ENCODE measurements at places on chromosomes 16 and 17.

DNA sequence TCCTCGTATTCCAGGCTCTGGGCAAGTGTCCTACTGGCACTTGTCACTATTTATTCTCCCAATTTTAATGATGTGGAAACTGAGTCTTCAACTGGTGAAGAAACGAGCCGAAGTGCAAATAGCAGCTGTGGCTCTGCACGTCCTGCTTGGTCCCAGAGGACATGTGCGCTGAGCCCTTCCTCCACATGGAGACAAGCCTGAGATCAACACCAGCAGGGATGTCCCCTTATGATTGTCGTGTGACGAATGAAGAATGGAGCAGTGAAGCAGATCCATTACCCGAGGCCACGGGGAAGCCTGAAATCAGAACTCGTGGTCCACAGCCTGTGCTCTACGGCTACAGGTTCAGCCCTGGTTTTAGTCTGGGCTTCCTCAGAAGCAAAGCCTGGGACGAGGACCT, 61.0 kb downstream of the FOXL1 start:
- DNase-seq = no peak

GRCh38 chr17:29608986-29609385, 13.7 kb downstream of the CORO6 start:
- no peak for DNase-seq

DNA sequence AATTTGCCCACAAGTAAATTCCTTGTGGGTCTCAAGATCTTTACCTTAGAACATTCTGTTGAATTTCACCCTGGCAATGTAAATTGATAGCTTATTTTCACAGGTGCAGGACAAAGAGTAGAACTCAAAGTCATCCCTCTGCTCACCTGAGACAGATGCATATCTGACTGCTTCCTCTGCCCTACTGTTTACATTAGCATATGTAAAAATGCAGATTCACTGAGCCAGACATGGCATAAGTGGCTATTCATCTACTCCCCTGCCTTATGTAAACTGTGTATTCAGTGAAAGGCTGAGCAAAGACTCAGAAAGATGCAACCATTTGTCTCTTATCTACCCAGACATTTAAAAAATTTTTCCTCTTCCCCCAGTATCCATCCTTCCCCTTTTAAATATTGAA, 22.3 kb upstream of the MILR1 start:
- no peak for DNase-seq

DNA sequence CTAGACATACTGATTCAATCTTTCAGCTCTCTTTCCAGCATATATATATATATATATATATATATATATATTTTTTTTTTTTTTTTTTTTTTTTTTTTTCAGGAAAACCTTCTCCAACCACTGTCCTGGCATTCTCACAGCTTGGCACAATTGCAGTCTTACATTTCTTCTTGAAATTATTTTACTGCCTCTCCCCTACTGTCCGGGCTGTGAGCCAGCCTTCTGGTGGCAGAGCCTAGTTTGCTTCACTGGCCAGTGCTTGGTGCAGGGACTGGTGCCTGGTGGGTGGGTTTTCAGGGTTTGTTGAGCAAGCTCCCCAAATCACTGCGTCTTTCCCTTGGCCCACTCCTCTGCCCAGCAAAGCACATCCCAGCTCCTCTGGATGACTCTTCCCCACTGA, 28.5 kb downstream of the PRSS54 start:
- no peak for DNase-seq

- DNase-seq = no peak
These were observed 75.9 kb upstream of the MTMR4 start for GRCh38 chr17:58590377-58590776.

- no peak for DNase-seq
These were observed 64.2 kb downstream of the GNA13 start for GRCh38 chr17:64992325-64992802.

Measured in putamen (tissue), 1 donor.